Cardiac ventricle fibroblast (primary cell): ENCODE measurements at places on chromosomes 1 and 21. TPM values are rescaled to one million over a fixed set of nuclear protein-coding genes. Genes with fewer than 3 reads are reported as not detected.

SPATA21 gene
- total RNA-seq = not detected in 2 replicates

ADAM30 gene
- not detected in 2 replicates for total RNA-seq

GCSAML gene
- not detected in 2 replicates for total RNA-seq

TESK2 gene
- total RNA-seq = 2.2 and 3.3 TPM in 2 replicates

PDXK gene
- 44.8 and 69.4 TPM in 2 replicates for total RNA-seq
